ENCODE measurements at places on chromosomes 11 and 22.

DNA sequence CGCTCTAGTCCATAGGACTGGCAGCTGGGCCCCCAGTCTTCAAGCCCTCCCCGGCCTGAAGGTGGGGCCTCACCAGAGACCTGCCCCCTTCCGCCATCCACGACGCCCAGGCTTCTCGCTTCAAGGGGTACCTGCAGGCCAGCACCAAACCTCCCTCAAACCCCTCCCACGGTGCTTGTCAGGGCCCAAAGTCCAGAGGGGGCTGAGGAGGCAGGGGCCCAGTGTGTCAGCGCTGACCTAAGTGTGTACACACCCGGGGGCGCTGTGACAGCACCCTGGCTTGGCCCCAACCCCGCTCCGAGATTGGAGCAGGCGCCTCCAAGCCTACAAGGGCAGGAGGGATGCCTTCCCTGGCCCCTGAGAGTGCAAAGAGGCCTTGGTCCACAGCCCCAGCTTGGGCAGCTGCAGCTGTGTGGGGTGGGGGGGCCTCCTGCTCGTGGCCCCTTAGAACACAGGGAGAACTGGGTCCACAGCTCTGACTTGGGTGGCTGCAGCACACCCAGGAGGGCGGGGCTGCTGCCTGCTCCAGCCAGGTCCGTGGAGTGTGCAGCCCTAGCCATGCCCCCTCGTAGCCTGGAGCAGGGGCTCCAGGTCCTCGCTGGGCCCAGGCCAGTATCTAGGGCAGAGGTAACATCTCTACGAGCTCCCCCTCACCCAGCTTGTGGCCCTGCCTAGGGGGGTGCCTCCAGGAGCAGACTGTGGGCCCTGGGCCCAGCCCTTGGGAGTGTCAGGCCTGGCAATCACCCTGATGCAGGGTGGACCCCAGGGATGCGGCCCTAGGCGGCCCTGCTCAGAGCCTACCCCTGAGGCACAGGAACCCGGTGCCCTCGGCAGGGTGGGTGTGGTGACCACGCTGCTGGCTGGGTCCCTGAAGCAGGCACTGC, 4.9 kb downstream of the SBF2 start:
- DNase-seq, result no peak

DNA sequence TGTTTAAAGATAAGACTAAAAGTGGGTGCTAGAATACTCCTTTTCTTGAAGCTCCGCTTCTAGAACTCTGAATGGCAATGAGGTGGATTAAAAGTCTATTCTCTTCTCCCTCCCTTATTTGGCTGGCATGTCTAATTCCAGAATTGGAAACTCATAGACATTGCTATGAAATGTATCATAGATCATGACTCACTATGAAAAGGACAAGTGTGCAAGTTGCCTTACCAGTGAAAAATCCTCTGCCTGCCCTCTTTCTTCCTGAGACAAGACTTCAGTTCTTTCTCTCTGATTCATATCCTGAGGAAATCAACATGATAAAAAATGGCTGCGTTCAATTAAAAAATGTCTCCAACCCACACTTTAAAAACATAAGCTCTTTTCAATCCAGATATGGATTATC, 73.2 kb upstream of the BLID start:
- peak; percentile 98 for DNase-seq

DNA sequence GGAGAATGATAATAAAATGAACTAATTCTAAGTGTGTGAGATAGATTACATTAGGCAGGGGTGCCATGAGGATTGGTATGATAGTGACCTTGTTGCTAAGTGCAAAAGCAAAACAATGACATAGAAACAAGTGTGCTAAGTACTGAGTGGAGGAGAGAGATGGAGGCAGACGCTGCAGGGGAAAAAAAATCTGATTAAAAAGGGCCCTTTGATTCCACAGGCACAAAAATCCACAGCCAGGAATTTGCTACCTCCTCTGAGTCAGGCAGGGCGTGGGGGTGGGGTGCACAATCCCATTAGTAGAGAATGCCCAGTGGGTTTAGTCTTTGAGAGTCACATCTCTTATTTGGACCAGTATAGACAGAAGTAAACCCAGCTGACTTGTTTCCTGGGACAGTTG, at the start of gene CNTF:
CNTF (plus strand) TSS at position 322 of the 400 bp plus-strand sequence. CDS start 88 bp downstream, outside the sequence.
- DNase-seq, result peak; percentile 42

DNA sequence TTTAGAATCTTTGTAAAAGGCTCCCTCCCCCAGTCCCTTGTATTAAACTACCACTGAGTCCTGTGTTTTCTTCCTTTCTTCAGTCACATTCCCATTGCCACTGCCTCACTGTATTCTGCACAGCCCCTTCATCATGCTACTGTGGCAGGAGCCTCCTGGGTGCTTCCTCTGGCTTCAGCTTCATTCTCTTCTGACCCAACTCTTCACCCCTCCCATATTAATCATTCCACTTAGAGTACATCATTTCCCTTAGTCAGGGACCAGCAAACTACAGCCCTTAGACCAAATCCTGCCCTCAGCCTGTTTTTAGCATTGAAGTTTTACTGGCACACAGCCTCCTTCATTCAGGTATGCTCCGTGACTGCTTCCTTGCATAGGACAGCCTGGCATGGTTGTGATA, 127.7 kb upstream of the MTNR1B start:
- no peak for DNase-seq
